Stimulated activated CD8-positive, alpha-beta memory T cell treated with anti-CD3 and anti-CD28 coated beads, Interleukin-4, amount 100 ng/mL, for 4 hours (primary cell): ENCODE measurements at places on chromosomes 12 and 14.

- DNase-seq, result peak; percentile 99
Measured at GRCh38 chr14:23095196-23096108, at the start of gene C14orf119. C14orf119 (plus strand) TSS chr14:23095505; CDS start chr14:23097659, 2,154 bp downstream.

DNA sequence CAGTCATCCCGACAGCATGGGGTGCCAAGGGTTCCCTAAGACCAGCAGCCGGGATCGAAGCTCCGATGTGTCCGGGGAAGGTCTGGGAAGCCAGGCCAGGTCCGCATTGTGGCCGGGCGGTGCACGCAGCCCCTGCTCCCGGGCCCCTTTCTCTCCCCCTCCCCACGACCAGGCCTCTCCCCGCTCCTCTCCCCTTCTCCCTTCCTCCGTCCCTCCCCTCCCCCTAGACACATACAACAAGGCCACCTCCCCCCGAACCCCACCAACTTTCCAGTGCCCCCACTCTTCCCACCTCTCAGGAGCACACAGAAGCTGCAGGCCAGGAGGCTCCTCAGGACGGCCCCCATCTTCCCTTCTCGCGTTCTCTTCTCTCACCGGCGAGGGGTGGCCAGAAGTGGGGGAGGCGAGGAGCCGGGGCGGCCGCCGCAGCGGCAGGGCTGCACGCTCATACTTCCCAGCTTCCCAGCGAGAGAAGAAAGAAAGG, 413 bp downstream of the LRP6 start:
- no peak for DNase-seq

DNA sequence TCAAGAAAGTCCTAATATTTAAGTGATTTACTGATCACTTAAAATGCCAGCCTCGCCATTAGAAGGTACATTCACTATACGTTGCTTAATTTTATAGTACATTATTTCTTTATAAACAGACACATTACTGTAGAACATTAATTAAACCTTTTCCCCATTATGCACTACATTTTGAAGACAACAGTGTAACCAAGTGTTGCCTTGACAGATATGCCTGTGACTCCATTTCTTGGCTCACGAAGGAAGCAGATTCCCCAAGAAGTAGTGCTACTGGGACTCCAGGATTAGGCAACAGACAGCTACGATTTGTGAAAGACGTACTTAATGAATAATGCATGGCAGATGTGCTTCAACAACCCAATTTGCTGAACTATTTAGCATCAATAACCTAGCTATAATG, 394.8 kb downstream of the RPS29 start:
- no peak for DNase-seq

DNA sequence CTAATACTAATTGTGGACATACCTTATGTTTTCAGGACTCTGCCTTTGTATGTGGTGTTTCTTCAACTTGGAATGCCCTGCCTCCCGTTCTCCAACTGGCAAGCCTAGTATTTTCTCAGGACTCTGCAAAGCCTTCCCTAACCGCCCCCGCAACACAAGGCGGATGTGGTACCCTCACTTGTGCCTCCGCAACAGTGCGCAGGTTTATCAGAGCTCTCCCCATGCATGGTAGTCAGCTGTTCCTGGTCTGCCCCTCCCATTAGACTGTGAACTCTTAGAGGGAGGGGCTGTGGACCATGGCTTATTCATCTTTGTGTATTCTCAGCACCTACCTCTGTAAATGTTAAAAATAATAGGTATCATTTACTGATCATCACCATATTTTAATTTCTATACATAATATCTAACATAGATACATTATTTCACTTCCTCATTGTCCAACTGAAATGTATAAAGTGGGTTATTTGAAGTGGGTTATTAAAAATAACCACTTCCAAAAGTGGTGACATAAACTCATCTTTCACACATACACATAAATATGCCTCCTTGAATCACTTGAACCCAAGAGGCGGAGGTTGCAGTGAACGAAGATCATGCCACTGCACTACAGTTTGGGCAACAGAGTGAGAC, 9.0 kb downstream of the LPAR5 start:
- DNase-seq, result no peak

- DNase-seq, result no peak
Measured at GRCh38 chr12:94204499-94205247, 56.3 kb downstream of the PLXNC1 start.

GRCh38 chr12:111155521-111155920, 213.4 kb downstream of the PHETA1 start:
- no peak for DNase-seq

GRCh38 chr14:36505181-36505815, 14.7 kb downstream of the NKX2-1 start:
- no peak for DNase-seq

GRCh38 chr12:105947906-105948305, 190.8 kb downstream of the NUAK1 start:
- no peak for DNase-seq

- no peak for DNase-seq
Measured at GRCh38 chr12:24198070-24198469, 248.6 kb upstream of the SOX5 start.

GRCh38 chr12:128402486-128403243, 135.7 kb downstream of the TMEM132C start:
- DNase-seq, result no peak

DNA sequence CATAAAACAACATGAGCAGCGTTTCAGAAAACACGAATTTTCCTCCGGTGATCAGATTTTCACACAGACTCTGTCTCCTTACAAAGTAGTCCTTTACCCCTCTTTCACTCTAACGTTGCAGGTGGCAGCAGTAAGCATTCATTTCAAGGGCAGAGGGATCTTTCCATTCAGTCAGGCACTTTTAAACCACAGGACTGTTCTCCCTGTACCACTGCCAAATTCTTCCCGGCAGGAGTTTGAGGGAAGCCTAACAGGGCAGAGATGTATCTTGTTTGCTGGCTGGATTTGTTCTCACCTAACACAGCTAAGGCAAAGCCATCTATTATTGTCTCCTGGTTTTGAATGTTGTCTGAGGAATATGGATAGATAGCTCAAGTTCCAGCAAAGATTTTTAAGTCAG, 1187.3 kb upstream of the SEL1L start:
- DNase-seq, result no peak

DNA sequence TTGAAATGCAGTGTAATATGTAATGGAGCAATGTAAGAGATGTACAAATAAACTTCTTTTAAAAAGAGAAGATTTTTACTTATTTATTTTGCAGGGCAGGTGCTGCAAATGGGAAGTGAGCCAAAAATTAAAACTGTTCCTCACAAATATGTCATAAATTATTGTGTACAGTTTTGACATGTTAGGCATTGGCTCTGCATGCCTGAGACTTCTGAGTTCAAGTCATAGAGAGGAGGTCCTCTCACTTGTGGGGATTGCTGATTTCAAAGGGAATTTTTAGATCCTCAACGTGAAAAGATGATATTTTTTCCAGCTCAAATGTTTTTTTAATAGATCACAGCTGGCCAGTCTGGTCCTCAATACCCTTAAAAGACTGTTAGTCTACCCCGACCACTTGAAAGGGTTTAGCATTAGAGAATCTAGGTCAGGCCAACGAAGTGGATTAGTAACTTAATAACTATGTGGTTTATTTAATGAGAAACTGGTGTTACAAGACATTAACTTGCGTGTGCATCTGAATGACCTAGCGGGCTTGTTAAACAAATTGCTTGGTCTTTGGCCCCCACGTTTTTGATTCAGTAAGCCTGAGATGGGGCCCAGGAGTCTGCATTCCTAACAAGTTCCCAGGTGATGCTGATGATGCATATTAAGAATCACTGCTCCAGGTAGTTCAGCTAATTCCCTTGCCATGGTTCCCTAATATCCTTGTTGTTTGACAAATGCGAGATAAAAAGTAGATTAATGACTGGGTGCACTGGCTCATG, 30.9 kb upstream of the WDR89 start:
- no peak for DNase-seq

- no peak for DNase-seq
Measured at GRCh38 chr14:71659159-71659558, 273.1 kb upstream of the RGS6 start.
